Kidney tubule cell (primary cell): ENCODE measurements at places on chromosomes 1 and 21.
A peak's percentile ranks its signal among the peaks of the same experiment; 100 is the strongest.

DNA sequence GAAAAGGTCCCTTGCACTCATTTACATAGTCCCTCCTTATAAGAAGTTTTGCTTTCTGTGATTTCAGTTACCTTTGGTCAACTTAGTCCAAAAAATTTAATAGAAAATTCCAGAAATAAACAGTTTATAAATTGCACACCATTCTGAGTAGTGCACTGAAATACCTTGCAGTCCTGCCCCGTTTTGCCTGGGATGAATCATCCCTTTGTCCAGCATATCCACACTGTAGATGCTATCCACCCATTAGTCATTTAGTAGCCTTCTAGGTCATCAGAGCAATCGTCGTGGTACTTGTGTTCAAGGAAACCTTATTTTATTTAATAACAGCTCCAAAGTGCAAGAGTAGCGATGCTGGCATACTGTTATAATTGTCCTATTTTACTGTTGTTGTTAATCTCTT lies 38.0 kb downstream of the SPRTN start:
- peak; percentile 73 for DNase-seq

- DNase-seq, result peak; percentile 82
Measured at GRCh38 chr1:89363196-89363595, 663 bp upstream of the GBP6 start.

DNA sequence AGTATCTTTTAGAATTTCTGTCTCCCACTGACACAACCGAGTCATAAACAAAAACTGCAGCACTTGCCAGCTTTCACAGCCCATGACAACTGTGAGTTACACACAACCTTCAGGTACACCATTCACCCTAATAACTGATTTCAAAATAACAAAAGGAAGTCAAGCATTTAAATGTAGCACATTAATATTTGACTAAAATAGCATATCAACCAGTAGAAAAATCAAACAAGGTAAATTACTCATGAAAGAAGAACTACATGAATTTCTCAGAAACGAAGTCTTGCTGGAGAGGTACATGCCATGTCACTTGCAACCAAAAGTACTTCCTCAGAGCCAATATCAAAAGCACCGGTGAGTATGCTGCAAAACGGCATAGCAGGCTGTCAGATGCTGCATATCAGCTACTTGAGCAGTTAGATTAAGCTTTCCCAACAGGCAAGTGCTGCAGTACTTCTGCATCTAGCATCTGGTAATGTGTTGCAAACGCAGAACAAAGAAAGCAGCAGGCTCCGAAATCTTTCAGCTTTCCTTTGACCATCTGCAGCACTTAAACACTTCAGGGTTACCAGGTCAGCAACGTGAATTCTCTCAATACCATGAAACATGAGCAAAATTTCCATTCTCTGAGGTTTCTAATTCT lies 223.2 kb downstream of the SMYD3 start:
- DNase-seq, result peak; percentile 79

DNA sequence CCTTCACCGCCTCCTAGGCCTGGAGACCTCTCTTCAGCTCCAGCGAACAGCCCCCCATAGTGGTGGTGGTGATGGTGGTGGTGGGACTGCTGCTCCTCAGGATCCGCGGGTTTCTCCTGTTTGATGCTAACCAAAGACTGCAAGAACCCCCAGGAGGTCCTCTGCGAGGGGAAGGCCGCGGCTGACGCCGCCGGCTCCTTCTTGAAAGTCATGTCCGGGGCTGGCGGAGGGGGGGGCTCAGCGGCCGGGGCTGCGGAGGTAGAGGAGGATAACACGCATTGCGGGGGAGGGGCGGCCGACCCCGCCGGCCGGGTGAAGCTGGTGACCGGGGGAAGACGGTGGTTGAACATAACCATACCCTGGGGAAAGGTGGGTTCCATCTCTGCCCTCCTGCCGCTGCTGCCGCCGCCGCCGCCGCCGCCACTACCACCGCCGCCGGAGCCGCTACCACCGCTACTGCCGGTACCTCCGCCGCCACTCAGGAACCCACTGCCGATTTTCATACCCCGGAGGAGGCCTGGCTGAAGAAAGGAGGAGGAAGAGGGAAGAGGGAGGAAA lies 554 bp downstream of the ZNF281 start:
- DNase-seq, result peak; percentile 12

DNA sequence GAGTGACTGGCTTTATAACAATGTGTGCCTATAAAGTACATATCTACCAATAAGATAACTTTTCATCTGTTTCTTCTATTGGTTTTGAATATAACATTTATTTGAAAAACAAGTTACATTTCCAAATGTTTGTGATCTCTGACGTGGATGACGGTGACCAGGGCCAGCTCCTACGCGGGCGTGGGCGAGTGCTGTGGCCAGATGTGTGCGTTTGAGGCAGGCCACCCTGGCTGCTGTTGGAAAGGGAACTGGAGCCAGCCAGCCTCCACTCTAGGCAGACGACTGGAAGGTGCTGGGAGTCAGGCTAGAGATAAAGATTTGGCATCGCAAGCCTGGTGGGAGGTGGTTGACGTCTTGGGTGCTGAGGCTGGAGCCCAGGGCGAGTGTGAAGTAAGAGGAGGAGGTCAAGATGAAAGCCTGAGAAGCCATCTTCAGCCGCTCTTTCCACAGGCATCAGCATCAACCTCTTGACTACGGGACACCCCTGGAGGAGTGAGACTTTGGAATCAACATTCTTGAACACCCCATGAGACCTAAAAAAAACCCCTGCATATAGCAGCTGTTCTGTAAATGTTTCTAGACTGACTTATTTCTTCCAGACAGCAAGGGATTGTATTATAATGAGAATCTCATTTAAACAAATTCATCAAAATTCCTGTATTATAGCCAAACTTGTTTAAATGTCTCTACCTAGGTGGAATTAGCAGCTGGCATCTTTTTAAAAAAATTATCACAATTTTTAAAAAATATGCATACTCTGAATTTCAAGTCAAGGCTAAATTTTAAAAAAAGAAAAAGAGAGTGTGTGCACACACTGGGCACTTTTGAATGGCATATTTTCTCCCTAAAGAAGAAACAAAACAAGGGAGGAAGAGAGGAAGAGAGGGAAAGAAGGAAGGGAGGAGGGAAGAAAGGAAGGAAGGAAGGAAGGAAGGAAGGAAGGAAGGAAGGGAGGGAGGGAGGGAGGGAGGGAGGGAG lies 112.5 kb upstream of the SLC44A3 start:
- no peak for DNase-seq

GRCh38 chr1:245086389-245086969 lies 68.3 kb upstream of the KIF26B start:
- no peak for DNase-seq

DNA sequence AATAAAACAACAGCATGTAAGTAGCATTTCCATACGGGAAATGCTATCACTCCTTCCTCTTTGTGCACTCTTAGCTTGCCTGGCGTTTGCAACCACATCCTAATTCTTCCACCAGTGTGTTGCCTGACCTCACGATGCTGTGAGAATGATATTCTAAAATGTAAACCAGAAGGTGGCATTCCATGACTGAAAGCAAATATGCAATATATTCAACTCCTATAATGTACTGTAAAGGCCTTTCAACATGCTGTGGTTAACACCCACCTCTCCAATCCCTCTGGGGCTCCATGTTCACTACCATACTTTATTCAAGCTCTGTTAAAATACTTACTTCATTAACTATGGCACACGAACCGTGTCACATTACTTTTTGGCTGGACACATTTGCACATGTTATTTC lies 420.6 kb upstream of the DEPDC1 start:
- DNase-seq, result peak; percentile 26

DNA sequence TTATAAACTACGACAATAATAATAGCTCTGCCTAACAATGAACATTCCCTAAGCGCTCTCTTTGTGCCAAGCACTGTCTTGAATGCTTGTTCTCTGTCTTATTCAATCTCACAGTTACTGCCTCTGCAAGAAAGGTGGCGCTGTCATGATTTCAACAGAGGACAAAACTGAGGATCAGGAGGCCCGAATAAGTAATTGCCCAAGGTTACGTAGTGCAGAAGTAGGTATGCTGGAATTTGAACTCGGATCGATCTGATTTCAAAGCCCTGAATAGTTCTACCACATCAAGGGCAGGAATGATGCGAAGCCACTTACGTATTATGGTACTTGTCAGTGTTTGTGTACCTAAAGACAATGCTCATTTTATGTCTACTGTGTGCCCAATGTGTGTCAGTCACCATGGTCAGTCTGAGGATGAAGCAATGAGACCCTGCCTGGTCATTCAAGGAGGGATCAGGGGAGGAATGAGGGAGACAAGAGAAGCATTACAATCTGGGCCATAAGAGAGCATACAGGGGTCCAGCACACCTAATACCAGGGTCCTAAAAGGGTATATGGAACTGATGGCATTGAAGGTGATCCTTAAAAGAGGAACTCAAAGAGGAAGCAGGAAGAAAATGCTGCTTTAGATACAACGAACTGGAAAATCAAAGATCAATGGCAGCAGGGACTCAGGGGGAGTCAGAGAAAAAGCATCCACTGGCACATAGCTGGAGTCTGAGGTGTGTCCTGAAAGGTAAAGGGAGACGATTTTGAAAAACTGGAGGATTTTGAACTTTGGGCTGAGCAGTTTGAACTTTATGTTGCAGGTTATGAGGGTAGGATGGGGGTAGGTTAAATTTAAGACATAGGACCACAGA lies 389.2 kb downstream of the PLPP3 start:
- no peak for DNase-seq

DNA sequence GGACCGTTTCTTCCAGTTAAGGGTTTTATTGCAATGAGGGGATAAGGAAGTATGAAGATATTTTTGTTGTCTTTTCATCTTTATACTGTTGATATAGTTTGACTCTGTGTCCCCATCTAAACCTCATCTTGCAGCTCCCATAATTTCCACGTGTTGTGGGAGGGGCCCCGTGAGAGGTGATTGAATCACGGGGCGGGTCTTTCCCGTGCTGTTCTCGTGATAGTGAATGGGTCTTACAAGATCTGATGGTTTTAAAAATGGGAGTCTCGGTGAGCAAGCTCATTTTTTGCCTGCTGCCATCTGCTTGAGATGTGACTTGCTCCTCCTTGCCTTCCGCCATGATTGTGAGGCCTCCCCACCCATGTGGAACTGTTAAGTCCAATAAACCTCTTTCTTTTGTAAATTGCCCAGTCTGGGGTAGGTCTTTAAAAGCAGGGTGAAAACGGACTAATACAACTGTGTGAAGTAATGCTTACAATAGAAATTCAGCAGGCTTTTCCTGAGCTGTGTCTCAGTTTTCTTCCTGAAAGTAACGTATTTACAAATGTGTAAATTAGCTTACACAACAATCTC lies 377.3 kb downstream of the SIPA1L2 start:
- DNase-seq, result no peak

DNA sequence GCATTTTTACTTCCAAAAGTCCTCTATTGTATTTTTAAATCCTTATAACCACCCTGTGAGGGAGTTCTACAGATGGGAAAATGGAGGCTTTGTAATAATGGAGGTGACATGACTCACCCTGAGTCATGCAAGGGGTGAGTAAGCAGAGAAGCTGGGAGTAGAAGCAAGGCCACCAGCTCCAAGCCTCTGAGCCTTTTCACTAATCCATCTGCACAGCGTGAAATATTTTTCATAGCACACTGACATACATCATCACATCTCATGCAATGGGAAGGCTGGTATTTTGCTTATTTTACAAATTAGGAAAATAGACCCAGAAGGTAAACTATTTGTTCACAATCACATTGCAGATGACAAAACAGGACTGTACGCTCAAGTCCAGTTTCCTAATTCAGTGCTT lies 96.9 kb downstream of the KCNH1 start:
- DNase-seq, result peak; percentile 91

DNA sequence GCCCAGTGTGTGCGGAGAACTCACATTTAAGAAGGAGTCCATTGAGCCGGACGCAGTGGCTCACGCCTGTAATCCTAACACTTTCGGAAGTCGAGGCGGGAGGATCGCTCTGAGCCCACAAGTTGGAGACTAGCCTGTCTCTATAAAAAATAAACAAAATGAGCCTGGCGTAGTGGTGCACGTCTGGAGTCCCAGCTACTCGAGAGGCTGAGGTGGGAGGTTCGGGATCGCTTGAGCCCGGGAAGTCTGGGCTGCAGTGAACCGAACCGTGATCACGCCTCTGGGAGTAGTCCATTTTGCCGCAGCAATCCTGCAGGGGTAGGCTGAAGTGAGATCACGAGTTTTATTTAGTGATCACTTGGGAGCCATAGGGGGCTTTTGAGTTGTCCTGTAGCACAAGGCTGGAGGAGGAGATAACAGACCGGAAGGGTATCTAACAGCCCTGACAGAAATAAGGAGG lies 497 bp upstream of the FUCA1 start:
- no peak for DNase-seq

DNA sequence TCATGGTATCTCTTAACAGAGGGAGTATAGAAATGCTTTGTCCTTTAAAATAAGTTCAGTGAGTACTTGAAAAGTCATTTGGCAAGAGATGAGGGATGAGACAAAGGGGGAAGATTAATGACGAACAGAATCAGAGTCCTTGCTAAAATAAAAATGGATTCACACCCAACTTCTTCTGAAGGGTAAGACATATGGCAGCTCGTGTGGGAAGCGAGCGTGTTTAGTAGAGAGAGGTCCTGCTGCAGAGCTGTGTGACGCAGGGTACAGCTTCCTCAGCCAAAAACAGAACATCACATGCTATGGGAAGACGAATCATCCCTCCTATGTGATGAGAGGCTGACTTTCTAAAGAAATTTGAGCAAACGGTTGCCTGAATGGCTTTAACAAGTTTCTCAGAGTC lies 158.5 kb upstream of the LMO4 start:
- no peak for DNase-seq

DNA sequence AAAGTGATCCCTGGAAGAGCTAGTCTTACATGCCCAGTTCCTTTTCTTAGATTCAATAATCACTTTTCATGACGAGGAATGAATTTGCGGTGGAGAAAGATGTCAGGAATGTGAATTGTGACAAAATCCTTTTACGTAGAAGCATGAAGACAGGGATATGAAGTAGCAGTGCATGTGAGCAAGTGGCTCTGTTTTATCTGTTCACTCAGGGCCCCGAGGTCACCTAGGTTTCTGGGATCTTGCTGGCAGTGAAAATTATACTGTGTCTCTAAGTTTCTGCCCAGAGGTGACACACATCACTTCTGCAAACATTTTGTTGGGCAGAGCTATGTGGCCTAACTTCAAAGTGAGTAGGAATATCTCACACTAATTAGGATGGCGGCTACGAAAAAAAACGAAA lies 79.3 kb downstream of the USP25 start:
- DNase-seq, result no peak

DNA sequence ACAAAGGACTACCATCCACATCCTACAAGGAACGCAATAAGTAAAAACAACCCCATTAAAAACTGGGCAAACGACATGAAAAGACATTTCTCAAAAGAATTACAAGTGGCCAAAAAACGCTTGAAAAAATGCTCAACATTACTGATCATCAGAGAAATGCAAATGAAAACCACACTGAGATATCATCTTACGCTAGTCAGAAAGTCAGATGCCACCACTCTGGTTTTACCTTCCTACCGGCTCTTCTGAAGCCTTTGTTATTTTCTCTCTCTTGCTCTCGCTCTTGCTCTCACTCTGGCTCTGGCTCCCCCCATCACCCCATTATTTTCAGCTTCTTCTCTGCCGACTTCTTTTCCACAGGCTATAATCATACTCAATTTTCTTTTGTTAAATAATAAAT lies 38.8 kb downstream of the VPS45 start:
- no peak for DNase-seq

DNA sequence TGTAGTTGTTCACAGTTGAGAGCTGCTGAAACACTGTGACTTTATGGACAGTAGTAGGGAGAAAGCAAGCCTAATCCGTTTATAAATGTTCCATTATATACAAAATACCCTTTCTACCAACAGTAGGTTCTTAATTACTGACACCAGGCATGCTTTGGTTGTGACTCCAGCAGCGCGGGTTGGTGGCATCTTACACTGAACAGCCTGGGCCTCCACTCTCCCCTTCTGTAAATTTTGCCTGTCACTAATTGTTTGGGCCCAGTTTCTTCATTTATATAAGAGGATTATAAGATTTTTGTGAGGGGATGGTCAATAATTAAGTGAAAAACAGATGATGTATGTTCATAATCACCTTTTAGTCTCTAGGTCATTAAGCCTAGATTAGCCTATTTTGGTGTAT lies 58.2 kb downstream of the ITSN1 start:
- DNase-seq, result no peak
